ENCODE measurements at places on chromosomes 11 and 22.

GRCh38 chr11:92460213-92460612, 235.6 kb downstream of the FAT3 start:
- no peak for DNase-seq

- no peak for DNase-seq
Observed at GRCh38 chr22:35220221-35220620, 37.1 kb upstream of the HMGXB4 start.

GRCh38 chr11:108931168-108931567, 266.3 kb downstream of the DDX10 start:
- no peak for DNase-seq

DNA sequence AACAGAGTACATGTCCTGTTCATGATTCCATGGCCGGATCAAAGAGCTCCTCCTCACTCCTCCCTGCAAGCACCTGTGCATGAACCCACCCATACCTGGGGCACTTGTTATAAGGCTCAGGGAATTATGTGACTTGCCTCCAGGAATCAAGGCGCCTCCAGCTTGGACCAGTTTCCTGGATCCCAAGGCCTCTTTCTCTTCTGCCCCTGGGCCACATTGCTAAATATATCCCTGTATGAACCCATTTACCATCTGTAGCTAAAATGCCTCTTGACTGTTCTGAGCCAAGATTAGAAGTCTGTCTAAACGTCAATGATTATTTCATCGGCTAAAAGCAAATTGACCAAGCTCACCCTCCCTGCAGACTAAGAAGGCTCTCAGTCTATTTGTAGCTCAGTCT, 135.6 kb downstream of the KIRREL3 start:
- DNase-seq = no peak

GRCh38 chr11:67628710-67629385, 889 bp downstream of the NUDT8 start:
- no peak for DNase-seq

DNA sequence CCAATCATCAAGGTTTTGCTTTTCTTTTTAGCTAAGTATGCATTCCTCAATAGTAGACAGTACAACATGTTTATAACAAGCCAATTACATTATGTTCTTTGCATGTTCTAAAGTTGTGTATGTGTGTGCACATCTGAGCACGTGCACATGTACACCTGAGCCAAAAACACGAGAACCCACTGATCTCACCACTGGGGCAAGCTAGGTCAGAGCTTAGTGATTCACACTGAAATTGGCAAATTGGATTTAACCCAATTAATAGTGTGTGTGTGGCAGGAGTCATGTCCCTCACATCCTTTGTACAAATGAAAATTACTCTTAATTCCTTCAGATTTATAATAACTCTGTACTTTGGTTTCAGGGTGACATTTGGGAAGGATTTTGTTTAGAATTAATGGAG, 145.7 kb upstream of the TEAD1 start:
- no peak for DNase-seq

DNA sequence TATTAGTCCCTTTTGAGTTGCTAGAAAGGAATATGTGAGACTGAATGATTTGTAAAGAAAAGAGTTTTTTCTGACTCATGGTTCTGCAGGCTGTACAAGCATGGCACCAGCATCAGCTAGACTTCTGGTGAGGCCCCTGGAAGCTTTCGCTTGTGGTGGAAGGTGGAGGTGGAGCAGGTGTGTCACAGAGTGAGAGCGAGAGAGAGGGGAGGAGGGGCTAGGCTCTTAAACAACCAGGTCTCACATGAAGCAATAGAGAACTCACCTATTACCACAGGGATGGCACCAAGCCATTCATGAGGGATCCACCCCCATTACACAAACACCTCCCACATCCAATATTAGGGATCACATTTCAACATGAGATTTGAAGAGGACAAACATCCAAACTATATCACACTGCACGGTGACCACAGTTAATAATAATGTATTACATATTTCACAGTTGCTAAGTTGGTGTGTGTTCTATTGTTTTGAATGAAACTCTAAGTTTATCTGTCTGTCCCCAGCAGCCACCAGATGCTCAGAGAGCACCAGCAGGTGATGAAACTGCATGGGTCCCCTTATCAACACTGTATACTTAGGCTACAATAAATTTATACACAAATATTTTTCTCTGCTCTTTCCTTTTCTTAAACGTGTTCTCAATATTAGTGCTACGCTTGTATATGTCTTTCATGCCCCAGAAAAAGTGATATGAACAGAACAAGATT, 14.1 kb downstream of the ZFP91 start:
- peak; percentile 47 for DNase-seq
